Cardiac muscle cell (in vitro differentiated cells and primary cell): ENCODE measurements at places on chromosomes 7 and 10. TPM values are rescaled to one million over a fixed set of nuclear protein-coding genes. Genes with fewer than 3 reads are reported as not detected.
A peak's percentile ranks its signal among the peaks of the same experiment; 100 is the strongest.

- no peak for DNase-seq
- no peaks in the 10 kb centered on the region for H3K4me1 ChIP-seq
- no peak overlapping the region for H3K27ac ChIP-seq
- no peak overlapping the region for H3K4me3 ChIP-seq
- no peaks in the 10 kb centered on the region for H3K36me3 ChIP-seq
These were observed 136.7 kb downstream of the PLPP4 start for GRCh38 chr10:120593693-120594092.

- H3K27me3 ChIP-seq = no peaks in the 10 kb centered on the region
- no peak overlapping the region for H3K27ac ChIP-seq
- H3K4me3 ChIP-seq = no peak overlapping the region
- no peaks in the 10 kb centered on the region for H3K4me1 ChIP-seq
- no peak for DNase-seq
- no peaks in the 10 kb centered on the region for H3K36me3 ChIP-seq
These were observed 374.6 kb upstream of the ADARB2 start for GRCh38 chr10:2111965-2112364.

GRCh38 chr7:87475359-87476178, at the start of gene ABCB4:
ABCB4 (minus strand) TSS chr7:87475680; CDS start chr7:87475465, 215 bp downstream.
- peak within 1 kb of the TSS; percentile 70 for H3K27ac ChIP-seq

DNA sequence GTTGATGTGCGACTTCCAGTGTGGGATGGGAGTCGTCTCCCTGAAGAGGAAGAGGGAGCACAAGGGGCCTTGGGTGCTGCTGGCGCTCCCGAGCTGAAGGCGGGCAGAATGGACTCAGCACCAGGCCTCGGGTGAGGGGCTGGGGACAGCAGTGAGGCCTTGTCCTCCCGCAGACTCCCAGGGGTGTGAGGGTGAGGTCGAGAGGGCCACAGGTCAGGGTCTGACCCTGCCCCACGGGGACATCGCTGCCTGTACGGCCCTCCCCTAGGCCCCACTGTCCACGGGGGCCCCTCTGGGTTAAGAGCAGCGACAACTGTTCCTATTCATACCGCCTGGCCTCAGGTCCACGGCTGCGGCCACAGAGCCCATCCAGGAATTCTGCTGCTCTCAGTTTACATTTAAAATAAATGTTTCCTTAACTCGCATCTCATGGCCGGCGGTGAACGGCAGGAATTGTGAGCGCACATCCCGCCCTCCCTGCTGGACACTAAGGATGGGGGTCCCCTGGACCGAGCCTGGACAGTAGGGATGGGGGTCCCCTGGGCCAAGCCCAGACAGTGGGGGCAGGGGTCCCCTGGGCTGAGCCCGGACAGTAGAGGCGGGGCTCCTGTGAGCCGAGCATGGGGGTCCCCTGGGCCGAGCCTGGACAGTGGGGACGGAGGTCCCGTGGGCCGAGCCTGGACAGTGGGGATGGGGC, 61.7 kb downstream of the PDGFA start:
- H3K4me3 ChIP-seq = no peak overlapping the region
- H3K4me1 ChIP-seq = peaks cover 7% of the 10 kb centered on the region
- H3K27ac ChIP-seq = no peak overlapping the region
- DNase-seq = no peak
- H3K36me3 ChIP-seq = no peaks in the 10 kb centered on the region

CACNA2D1 gene
- total RNA-seq = 11.8 and 20.3 TPM in 2 replicates

SLIT1 gene
- total RNA-seq = 2.4 and 11.0 TPM in 2 replicates

DNA sequence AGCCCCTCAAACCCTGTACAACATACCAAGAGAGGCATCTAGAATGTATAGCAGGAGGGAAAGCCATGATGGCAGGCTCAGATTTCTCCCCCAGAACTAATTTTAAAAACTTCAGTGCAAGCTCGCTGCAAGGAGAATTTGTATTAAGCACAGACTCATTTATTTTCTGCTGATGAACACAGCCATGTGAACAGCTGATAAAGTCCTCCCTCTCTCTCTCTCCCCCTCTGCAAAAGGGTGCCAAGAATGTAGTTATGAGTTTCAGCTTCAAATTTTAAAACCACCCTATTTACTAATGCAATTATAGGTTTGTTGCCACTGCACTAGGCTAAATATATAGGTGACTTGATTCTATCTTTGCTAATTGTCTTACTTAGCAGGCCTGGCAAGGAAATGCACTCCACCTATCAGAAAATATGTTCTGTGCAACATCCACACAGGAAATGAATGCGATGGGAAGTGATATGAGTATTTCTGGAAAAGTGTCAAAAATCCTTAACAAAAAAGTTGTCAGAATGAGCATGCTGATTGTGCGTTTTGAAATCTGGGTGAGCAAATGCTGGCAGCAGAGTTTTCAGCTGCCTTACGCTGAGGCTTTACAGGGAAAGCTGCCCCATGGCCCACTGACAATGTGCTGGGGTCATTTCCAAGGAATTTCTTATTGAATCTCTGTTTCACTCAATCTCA, 43.4 kb upstream of the GHITM start:
- DNase-seq = no peak
- no peak overlapping the region for H3K4me3 ChIP-seq
- H3K27ac ChIP-seq = no peak overlapping the region
- peaks cover 9% of the 10 kb centered on the region for H3K4me1 ChIP-seq
- H3K27me3 ChIP-seq = no peaks in the 10 kb centered on the region
- no peaks in the 10 kb centered on the region for H3K36me3 ChIP-seq

PDE6C gene
- not detected in 2 replicates for total RNA-seq

ACADSB gene
- total RNA-seq = 14.3 and 14.7 TPM in 2 replicates

GRCh38 chr10:18159557-18159956, 19.3 kb downstream of the CACNB2 start:
- no peaks in the 10 kb centered on the region for H3K27me3 ChIP-seq
- peaks cover 20% of the 10 kb centered on the region for H3K36me3 ChIP-seq
- no peak overlapping the region for H3K27ac ChIP-seq
- no peak overlapping the region for H3K4me3 ChIP-seq

GRCh38 chr7:141397236-141398163, 153.7 kb upstream of the AGK start:
- no peak overlapping the region for H3K27ac ChIP-seq
- no peaks in the 10 kb centered on the region for H3K27me3 ChIP-seq
- H3K36me3 ChIP-seq = no peaks in the 10 kb centered on the region
- H3K4me1 ChIP-seq = peaks cover 25% of the 10 kb centered on the region
- no peak for DNase-seq

LRRC4 gene
- total RNA-seq = 8.3 and 9.3 TPM in 2 replicates

DNA sequence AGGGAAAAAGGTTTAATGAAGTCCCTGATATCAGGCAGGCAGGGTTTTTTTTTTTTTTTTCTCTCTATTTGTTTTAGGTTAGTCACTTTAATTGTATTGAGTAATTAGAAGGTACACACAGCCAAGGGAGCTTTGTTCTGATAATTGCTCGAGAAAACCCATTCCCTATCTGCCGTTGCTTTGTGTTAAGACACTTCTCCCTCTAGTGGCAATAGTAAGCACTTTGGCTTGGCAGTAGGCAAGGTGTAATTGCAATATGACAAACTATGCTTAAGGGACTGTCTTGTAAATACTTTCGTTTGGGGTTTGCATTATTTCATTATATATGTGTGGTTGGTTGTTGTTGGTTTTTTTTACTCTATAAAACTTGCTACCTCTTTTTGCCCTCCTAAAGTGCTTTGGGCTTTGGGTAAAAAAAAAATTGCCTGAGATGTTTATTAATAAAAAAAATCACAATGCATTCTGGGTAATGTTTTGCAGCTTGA, 113.4 kb downstream of the BTRC start:
- peak; percentile 83 for DNase-seq
- H3K27me3 ChIP-seq = no peaks in the 10 kb centered on the region
- peaks cover 19% of the 10 kb centered on the region for H3K4me1 ChIP-seq
- no peak overlapping the region for H3K4me3 ChIP-seq
- H3K27ac ChIP-seq = no peak overlapping the region

ZNF239 gene
- 2.5 and 6.1 TPM in 2 replicates for total RNA-seq
